ENCODE measurements at places on chromosomes 4 and X.

GRCh38 chr4:173591760-173592159 is 61.7 kb upstream of the HAND2 start:
- no peak for DNase-seq

GRCh38 chr4:55312489-55313101 is 33.4 kb upstream of the SRD5A3 start:
- DNase-seq = peak; percentile 49

DNA sequence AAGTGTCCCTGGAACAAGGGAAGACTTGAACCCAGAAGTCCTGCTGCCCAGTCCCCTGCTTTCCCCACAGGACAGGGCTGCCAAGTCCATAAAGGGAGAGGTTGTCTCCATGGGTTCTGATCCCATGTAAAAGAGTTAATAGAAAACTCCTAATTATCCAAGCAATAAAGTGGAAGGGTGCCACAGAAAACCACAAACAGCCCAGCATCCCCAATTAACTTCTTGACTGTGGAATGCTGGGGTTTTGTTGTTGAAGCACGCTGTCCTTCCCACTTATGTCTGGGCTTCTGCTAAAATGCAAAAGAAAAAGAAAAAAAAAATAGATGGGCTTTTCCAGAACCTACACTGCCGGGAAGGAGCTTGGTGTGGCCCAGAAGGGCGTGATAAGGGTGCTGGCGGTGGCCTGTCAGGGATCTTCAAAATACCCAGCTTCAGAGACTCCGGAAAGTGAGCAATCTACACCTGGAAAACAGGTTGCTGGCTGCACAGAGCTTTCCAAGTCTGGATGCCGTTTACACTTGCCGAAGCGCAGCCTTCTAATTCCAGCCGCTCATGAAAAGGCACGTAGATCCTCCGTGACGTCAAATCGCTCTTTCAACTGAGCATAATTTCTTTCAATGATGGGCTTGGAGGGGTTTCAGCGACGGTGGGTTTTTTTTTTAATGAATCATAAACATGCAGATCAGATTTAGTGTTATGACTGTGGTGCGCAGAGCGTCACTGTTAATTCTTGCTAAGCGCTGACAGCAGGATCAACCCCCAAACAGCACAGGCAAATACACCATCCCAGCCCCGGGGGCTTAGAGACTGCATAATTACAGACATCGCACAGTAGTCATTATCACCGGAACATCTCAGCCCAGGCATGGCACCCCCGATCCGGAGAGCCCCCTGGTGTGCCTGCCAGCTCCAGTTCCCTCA is 197.6 kb downstream of the BCOR start:
- no peak for DNase-seq

GRCh38 chr4:56870946-56871345 is 36.8 kb upstream of the REST start:
- no peak for DNase-seq

GRCh38 chr4:106454581-106454980 is 86.0 kb upstream of the GIMD1 start:
- DNase-seq = no peak

DNA sequence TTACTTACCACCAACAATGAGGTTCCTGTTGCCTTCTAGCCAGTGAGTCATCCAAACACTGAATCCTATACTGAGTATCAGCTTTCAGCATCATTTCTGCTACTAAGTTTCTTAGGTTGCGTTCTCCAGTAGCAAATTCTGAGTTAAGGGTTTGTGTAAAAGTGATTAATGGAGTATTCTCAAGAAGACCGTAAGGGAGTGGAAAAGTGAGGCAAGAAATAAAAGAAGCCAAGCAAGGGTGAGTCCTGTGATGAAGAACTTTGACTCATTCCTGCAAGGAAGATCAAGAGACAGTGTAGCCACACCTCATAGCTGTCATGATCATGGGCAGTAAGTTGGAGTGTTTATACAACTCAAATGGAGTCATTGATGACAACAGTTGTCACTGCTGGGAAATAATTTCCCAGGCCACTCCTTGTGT is 446.2 kb downstream of the RAPGEF2 start:
- no peak for DNase-seq

- DNase-seq = no peak
Measured at GRCh38 chr4:54006755-54007154, 57.6 kb downstream of the CHIC2 start.

- DNase-seq = no peak
Measured at GRCh38 chr4:106062452-106062875, 167.2 kb downstream of the NPNT start.

DNA sequence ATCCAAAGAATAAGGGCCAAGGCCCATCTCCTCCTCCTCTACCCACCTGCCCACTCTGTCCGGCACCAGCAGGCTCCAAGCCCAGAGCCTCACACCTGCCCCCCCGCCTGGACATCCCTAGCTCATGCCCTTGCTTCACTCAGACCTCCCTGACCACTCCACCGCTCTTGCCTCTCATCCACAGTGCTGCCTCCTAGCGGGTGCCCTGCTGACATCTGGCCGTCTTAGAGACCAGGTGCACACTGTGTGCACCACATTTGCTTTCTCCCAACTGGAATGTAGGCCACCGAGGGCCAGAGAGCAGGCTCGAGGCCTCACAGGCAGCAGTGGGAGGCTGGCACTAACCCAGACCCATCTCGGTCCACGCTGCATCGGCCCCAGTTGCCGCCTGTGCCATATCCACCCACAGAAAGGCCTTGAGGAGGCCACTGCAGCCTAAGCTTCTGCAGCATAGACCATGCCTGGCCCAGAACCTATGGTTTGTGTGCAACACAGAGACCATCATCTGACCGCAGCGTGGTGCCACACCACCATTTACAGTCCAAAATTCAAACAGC is 13.5 kb downstream of the LETM1 start:
- DNase-seq = no peak

- peak; percentile 72 for DNase-seq
Measured at GRCh38 chr4:69760455-69760854, at the start of gene SULT1B1. TSS of gene SULT1B1 (minus strand) at chr4:69760620. CDS start at chr4:69755217, 5,403 bp downstream.

- no peak for DNase-seq
Measured at GRCh38 chrX:135625995-135626394, 87.4 kb upstream of the CT45A1 start.

GRCh38 chr4:176303938-176304337 is 15.8 kb upstream of the SPCS3 start:
- DNase-seq = no peak

DNA sequence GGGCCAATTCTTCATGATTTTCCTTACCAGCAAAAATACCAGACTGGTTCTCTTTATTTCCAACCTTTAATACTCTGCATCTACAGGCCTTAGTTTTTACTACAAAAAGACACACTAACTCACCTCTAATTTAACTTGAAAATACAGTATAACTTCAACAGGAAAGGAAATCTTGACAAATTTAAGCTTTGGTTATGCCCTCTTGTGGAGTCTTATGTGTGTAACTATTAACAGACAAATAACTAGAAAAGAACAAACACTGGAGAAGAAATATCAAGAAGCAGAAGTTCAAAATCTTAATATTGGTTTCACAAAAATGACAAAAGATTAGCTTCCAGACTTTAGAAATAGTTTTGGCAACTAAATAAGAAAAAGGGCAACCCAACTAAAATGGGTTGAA is 33.0 kb downstream of the PPA2 start:
- DNase-seq = no peak

DNA sequence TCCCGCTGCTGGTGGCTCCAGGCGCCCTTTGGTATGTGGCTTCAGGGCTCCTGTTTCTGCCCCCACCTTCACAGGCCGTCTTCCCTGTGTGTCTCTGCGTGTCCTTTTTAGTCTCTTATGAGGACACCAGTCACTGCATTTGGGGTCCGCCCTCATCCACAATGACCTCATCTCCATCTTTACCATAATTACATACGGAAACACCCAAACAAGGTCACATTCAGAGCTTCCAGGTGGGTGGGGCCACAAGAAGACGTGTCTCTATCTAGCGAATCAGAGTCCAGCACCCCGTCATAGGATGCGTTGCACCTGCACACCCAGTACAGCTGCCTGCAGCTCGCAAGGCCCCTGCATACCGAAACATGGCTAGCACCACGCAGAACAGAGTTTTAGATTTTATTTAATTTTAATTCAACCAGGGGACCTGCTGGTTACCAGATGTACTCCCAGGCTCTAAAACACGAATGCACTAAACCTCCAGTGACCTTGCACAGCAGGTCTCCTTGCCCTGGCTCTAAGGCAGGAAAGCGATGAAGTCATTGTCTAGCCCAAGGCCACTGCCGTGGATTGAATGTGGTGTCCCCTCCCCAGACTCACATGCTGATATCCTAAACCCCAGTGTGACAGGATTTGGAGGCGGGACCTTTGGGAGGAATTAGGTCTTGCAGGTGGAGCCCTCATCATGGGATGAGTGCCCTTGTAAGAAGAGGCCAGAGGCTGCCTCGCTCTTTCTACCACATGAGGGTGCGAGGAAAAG is 30.3 kb downstream of the ABLIM2 start:
- no peak for DNase-seq

DNA sequence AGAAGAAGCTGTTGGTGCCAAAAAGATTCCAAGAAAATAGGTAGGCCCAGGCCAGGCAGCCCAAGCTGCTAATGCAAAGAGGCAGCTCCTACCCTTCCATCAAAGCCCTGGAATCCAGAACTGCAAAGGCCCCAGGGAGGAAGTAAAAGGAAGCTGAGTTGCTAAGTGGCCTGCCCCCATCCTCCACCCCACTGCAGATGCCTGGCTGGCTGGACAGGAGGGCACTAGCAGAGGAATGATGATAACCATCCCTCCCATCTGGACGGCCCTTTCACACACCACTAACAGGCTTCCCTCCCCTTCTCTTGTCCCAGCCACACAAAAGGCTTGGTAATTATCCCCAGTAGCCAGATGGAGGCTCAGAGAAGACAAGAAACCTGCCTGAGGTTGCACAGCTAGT is 32.4 kb upstream of the PJA1 start:
- no peak for DNase-seq

DNA sequence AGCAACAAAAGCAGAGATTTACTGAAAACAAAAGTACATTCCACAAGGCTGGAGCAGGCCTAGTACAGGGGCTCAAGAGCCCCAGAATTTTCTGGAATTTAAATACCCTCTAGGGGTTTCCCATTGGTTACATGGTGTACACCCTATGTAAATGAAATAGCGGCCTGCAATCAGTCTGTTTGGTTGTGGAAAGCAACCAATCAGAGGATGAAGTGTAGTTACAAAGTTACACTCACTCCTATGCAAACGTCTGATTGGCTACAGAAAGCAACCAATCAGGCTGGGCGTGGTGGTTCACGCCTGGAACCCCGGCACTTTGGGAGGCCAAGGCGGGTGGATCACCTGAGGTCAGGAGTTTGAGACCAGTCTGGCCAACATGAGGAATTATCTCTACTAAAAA is 13.8 kb upstream of the TXLNG start:
- no peak for DNase-seq

- DNase-seq = no peak
Measured at GRCh38 chrX:134538316-134538715, 78.4 kb downstream of the HPRT1 start.

DNA sequence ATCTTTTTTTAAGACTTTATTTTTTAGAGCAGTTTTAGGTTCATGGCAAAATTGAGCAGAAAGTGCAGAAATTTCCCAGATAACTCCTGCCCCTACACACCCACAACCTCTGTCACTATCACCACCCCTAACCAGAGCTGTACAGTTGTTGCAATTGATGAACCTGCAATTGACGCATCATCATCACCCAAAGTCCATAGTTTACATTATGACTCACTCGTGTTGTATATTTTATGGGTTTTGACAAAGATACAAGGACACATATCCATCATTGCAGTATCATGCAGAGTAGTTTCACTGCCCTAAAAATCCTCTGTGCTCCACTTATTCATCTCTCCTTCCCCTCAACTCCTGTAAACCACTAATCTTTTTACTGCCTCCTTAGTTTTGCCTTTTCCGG is 34.5 kb upstream of the WAS start:
- DNase-seq = no peak

DNA sequence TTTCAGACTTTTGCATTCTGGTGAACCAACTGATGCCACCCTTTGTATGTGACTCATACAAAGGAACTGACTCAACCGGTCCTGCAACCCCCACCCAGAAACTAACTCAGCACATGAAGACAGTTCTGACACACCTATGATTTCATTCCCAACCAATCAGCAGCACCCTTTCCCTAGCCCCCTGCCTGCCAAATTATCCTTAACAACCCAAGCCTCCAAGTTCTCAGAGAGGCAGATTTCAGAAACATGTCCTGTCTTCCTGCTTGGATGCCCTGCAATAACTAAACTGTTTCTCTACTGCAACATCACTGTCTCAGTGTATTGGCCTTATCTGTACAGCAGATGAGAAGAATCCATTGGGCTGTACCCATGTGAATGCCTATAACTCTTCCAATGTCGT is 284.7 kb downstream of the CAMK2D start:
- no peak for DNase-seq

DNA sequence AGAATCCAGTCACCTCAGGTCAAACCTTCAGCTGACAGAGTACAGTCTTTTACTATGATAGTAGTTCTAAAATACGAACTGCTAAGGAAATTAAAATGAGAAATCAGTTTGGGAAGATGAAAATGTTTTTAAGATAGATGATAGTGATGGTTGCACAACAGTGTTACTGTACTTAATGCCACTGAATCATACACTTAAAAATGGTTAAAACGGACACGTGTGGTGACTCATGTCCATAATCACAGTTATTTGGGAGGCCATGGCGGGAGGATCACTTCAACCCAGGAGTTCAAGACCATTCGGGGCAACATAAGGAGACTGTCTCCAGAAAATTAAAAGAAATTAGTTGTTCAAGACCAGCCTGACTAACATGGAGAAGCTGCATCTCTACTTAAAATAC is 41.4 kb downstream of the ABHD18 start:
- no peak for DNase-seq

GRCh38 chrX:152901816-152902501 is 4.1 kb downstream of the ZNF185 start:
- DNase-seq = no peak

DNA sequence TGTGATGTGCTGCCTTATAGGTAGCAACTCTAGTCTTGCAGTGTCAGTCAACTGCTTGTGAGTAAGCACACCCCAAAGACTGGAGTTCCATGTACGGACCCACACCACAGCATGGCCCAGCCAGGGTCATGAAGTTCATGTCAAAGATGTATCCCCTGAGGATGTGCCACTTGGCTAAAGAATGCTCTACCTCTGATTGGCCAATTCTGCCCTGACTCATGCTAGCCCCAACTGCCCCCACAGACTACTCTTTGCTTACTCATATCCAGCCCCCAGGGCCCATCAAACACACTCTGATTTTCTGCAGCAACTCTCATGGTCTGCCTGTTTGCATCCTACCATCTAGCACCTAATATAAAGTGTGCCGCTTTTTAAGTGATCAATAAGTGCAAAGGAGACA is 62.5 kb downstream of the CHRDL1 start:
- DNase-seq = no peak

GRCh38 chr4:142566777-142567176 is 279.3 kb downstream of the INPP4B start:
- DNase-seq = peak; percentile 73

- no peak for DNase-seq
Measured at GRCh38 chrX:153782871-153783270, 2.0 kb downstream of the SRPK3 start.

DNA sequence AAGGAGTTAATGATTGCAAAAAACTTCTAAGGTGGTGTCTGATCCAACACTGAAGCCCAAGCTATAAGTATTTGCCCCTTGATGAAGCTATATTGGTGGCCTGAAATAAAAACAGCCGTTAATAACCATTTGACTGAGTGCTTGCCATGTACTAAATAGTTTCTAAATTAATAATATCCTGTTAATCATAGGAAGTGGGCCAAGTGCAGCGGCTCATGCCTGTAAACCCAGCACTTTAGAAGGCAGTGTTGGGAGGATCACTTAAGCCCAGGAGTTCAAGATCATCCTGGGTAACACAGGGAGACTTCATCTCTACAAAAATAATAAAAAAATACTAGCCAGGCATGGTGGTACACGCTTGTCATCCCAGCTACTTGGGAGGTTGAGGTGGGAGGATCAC is 8.3 kb downstream of the NDP start:
- no peak for DNase-seq
